Activated CD4-positive, CD25-positive, alpha-beta regulatory T cell treated with anti-CD3 and anti-CD28 coated beads, Interleukin-2, amount 50 U/mL, for 16 hours (primary cell): ENCODE measurements at places on chromosomes 11 and 22.

GRCh38 chr22:42587588-42588175 lies 27.0 kb downstream of the POLDIP3 start:
- no peak for DNase-seq

GRCh38 chr11:126391286-126391954 lies 35.9 kb downstream of the ST3GAL4 start:
- no peak for DNase-seq

GRCh38 chr11:122261546-122261945 lies 145.5 kb upstream of the BLID start:
- DNase-seq: no peak

GRCh38 chr22:47190957-47191670 lies 428.7 kb downstream of the TBC1D22A start:
- no peak for DNase-seq

DNA sequence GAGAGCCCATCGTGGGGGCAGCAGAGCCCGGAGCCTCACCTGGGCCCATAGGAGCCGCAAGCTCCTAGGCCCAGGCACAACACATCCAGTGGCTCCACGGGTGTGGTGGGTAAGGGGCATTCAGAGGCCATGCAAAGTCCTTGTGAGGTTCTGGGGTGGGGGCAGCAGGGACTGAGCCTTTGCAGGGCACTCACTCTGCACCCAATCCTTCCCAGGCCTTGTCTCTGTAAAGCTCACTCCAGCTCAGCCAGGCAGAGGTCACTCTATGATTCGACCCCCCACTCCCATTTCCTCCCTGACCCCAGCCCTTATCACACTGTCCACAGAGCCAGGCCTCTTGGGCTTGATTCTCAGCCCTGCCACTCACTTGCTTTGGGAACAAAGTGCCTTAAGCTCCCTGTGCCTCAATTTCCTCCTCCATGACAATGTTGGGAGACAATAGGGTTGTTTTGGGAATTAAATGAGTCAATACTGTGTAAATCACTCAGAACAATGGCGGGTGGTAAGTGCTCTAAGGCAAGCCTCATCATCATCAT lies 46.6 kb downstream of the LRRC32 start:
- no peak for DNase-seq

- no peak for DNase-seq
These were observed 49.1 kb upstream of the LRRC32 start for GRCh38 chr11:76719686-76720085.

- DNase-seq: no peak
These were observed 7.6 kb downstream of the RPL3 start for GRCh38 chr22:39311592-39312400.

DNA sequence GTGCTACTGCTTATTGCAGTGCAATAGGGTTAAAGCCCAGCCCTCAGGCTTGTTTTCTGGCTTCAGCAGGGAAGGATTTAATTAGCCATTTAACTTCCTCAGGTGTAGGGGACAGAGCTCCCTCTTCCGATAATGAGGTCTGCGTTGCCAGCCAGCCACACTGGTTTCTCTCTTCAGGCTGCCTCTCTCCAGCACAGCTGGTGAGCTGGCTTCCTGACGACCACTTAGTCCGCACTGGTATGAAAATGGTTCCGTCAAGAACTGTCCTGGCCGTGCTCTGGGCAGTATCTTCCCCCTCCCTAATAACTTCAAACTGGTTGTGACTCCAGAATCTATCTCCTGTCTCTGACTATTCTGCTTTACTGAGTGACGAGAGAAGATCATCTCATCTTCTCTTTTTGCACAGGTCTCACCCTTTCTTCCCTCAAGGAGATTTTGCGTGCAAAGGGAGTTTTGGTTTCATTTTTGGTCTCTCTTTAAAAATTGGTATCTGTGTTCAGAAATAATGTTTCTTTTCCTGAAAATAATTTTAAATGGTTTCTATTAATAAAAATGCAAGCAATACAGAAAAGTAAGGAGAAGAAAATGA lies 49.2 kb downstream of the CNTN5 start:
- no peak for DNase-seq

GRCh38 chr11:74462009-74462408 lies 5.3 kb downstream of the KCNE3 start:
- no peak for DNase-seq

- no peak for DNase-seq
These were observed 20.8 kb downstream of the CHRDL2 start for GRCh38 chr11:74710281-74710938.

DNA sequence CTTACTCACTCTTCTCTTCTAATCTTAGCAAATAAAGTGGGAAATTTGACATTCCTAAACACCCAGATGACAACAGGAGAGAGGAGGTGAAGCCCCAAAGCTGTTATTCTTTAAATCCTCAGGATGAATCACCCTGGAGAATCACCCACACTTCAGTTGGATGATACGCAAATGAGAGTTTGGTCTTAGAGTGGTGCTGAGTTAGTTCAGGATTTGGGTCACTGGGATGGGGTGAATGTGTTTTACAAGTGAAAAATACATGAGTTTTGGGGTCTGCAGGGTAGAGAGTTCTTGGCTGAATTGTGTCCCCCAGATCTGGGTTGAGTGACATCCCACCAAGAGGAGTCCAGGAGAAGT lies 117.2 kb downstream of the GGTLC2 start:
- no peak for DNase-seq

- no peak for DNase-seq
These were observed 5.7 kb downstream of the DNAL4 start for GRCh38 chr22:38788021-38788816.

DNA sequence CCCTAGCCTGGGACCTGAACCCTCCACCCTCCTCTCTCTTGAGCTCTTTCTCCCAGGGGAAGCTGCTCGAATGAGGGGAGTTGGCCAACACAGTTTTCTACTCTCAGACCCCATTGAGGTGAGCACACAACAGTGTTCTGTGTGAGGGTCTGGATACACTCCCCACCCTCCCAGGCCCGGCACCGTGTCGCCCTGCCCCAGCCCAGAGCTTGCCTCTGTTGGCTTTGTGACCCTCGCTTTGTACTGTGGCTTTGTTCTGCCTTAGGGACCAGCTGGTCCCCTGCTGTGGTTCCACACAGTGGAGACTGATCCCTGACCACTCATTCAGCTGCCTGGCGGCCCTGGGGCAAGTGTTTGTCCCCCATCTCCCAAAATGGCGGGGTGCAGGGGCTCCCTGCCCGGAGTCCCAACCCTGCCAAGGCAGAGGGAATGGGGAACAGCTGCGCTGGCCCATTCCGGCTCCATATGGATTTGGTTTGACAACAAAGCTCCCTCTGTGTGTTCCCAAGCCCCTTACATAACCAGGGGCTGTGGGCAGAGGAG lies 8.3 kb downstream of the ST3GAL4 start:
- no peak for DNase-seq

- no peak for DNase-seq
These were observed 987.6 kb downstream of the TBC1D22A start for GRCh38 chr22:47750086-47750485.

GRCh38 chr11:1994121-1994520 lies 3.5 kb downstream of the H19 start:
- DNase-seq: no peak

DNA sequence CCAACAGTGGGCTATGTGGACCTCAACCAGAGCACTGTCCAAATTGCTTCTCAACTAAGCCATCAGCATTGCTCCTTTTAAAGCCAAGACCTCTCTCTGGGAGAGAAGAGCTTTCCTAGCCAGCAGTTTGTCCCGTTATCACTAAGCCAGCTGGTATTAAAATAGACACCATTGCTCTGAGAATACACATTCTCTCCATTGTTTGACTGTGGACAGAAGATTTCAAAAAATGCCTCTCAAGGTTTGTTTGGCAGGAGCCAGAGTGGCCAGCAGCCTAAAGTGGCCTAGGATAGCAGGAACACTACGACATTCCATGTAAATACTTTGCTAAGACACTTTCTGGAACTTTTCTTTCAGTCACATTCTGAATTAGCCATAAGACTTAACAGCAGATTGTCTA lies 41.3 kb downstream of the EIF4ENIF1 start:
- DNase-seq: no peak

GRCh38 chr11:109421981-109422869 lies at the start of gene C11orf87:
Gene C11orf87 (plus strand): TSS chr11:109422190. CDS start chr11:109423634, 1,444 bp downstream.
- no peak for DNase-seq

DNA sequence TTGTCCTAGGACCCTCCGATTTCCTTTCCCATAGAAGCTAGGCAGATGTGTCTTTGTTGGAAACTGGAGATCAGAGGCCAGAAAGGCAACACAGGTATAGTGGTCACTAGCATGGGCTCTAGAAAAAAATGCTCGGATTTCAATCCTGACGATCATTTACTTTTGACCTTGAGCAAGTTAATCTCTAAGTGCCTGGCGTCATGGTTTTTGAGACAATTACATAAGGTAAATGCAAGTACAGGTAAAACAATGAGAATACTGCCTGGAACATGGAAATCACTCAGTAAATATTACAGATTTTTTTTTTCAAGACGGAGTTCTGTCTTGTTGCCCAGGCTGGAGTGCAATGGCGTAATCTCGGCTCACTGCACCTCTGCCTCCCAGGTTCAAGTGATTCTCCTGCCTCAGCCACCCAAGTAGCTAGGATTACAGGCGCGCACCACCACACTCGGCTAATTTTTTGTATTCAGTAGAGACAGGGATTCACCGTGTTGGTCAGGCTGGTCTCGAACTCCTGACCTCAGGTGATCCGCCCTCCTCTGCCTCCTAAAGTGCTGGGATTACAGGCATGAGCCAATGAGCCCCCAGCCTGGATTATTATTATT lies 1.1 kb upstream of the DENND5A start:
- DNase-seq: no peak

- DNase-seq: no peak
These were observed 430.4 kb downstream of the TBC1D22A start for GRCh38 chr22:47192651-47193437.

- no peak for DNase-seq
These were observed 179.6 kb downstream of the CTTN start for GRCh38 chr11:70577948-70578347.

GRCh38 chr11:57615308-57615707 lies 17.8 kb downstream of the SERPING1 start:
- no peak for DNase-seq

DNA sequence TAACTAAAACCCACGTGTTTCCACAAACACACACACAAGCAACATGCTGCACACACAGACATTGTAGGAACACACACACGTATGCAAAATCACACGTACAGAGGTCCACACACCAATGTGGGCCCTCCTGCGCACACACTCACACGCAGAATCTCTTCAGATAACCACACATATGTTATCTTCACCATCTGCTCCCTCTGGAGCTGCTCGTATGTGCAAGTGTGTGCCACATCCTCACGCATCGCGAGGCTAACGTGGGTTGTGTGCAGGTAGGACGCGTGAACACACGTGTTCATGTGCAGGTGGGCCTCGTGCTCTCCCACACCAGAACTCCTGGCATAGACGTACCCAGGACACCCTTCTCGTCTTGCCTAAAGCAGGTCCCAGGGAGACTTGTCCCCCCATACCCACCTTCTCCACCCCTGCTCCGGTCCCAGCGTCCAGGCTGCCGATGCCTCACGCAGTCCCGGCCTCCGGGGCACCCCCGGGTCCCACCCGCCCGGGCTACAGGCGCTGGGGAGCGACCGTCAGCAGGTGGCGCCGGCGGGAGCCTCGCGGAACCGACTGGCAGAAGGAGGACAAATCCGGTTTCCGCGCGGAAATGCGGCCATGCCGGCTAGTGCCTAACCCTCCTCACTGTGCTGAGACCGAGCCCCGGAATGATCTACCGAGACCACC lies 10.3 kb upstream of the IGSF9B start:
- no peak for DNase-seq

DNA sequence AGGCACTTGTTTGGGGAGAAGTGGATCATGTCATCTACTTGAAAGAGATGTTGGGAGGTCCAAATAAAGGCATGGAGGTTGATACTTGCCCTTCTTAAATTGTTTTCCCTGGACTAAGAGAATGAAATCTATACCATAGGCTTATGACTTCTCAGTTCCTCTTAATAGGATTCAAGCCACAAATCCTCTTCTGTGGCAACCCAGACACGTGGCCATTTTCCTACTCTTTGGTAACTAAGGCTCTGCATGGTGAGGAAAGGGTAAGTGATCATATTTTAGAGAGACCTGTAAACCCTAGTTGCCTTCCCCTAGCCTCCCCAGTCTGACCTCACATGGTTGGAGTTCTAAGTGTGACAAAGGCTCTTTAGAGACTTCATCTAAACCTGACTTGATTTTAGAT lies 72.9 kb upstream of the CD44 start:
- no peak for DNase-seq

- DNase-seq: no peak
These were observed 13.2 kb downstream of the APOL6 start for GRCh38 chr22:35661464-35661863.

GRCh38 chr11:128412847-128413791 lies 174.2 kb downstream of the ETS1 start:
- no peak for DNase-seq

DNA sequence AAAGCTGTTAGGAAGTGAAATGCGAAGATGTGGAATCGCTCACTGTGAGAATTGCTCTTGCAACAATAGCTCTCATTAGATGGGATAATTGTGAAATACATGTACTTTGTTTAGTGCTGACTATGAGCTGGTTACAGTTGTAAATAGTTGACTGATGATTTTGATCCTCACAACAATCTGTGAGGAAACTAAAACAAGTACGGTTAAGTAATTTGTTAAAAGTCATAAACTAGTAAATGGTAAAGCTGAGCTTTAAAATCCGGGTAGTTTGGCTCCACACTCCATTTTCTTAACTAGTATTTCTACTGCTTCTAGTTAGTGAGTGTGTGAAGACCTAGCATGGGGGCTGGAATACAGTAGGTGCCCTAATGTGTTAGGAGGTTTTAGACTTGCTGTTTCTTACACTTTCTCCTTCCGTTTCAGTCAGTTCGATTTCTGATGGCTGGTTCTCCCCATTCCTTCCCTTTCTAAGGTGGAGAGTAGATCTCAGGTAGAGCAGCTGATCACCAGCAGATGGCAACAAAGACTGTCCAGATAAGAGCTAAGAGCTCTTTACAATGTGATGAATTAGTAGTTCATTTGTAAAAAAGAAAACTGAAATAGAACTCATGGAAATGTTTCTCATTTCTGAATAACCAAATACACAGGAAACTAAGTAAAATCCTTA lies 16.3 kb upstream of the CYP2R1 start:
- no peak for DNase-seq

DNA sequence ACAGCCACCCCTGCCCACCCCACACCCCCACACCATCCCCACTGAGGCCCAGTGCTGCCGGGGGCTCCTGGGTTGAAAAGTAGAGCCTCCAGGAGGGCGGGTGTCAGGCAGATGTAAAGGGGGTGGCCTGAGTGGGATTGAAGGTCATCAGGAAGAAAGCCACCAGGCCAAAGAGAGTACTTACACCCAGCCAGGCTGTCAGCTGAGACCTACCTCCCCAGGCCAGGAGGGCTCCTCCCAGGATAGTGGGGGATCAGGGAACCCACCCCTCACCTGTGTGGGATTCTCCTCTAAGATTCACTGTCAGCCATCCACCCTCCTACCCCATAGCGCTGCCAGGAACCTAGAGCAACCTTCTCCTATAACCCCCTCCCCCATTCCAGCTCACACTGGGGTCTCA lies 17.2 kb upstream of the FCHSD2 start:
- DNase-seq: no peak

- DNase-seq: no peak
These were observed 310.8 kb upstream of the PITPNB start for GRCh38 chr22:28229566-28230485.
